ENCODE measurements at places on chromosomes 1 and 21. TPM values are rescaled to one million over a fixed set of nuclear protein-coding genes. Genes with fewer than 3 reads are reported as not detected.

Gene MRAP
- total RNA-seq = not detected

Gene STPG1
- total RNA-seq = 8.5 TPM

Gene NTNG1
- total RNA-seq = 0.13 TPM

Gene ACTN2
- total RNA-seq = 2.5 TPM

Gene RBBP4
- total RNA-seq = 213 TPM

Gene ATP1A4
- total RNA-seq = not detected

Gene FABP3
- total RNA-seq = not detected

Gene IL20
- total RNA-seq = not detected

Gene CDK18
- 0.13 TPM for total RNA-seq

Gene AMY1A
- not detected for total RNA-seq

Gene ALDH4A1
- 13.8 TPM for total RNA-seq

Gene CLCA4
- not detected for total RNA-seq

Gene NUP210L
- 0.07 TPM for total RNA-seq

Gene C1QC
- not detected for total RNA-seq

Gene ROR1
- 0.53 TPM for total RNA-seq

Gene SPRR2A
- total RNA-seq = not detected

Gene PROK1
- total RNA-seq = not detected

Measured in thoracic aorta endothelial cell (primary cell).